ENCODE measurements at places on chromosomes 1 and 21.

DNA sequence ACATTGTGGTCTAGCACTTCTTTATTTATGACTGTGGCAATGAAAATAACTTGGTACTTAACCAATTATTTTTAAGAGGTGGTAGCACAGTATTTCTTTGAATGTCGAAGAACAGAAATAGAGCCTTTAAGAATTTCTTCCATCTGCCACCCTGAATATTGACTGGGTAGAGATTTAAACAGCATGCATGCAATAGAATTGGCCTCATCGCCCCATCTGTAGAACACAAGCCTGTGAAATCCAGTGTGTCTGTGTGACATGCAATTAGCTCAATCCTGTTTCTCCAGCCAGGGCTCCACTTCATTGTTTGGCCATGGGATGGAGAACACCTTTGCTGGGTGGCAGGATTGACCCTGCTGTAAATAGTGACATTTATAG, 17.1 kb upstream of the KLHDC8A start:
- no peak for DNase-seq

DNA sequence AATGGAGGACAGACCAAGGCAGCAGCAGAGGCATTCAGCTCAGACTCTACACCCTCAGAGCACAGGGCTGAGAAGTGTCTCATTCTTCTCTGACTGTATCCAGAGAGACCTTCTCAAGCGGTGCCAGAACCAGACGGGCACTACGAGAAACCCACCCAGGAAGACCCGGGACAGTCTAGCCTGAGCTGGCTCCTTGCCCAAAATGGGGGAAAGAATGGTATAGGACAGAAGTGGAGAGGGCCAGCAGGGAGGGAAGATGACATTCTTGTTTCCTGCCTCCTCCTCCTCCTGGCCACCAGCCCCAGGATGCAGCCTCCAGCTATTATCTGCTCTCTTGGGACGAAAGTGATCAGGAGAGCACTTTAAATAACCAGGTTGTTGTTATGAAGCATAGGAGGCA, 22.6 kb upstream of the PRELP start:
- no peak for DNase-seq

DNA sequence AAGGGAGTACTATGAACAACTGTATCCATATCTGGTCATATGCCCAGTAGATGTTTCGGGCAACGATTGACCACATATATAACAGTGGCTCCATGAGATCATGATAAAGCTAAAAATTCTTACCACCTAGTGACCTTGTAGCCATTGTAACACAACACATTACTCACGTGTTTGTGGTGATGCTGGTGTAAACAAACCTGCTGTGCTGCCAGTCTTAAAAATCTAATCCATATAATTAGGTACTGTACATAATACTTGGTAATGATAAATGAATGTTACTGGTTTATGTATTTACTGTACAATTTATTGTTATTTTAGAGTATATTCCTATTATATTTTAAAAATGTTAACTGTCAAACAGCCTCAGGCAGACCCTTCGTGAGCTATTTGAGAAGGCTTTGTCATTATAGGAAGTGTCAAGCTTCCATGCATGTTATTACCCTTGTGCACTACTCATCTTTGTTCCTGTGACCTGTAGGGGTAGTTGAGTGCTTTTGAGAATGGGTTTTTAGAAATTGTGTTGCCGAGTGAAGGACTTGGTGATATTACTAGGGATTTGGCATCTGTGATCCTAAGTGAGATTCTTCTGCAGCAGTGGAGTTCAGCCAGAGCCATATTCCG, 23.6 kb downstream of the DIP2A start:
- DNase-seq: no peak

DNA sequence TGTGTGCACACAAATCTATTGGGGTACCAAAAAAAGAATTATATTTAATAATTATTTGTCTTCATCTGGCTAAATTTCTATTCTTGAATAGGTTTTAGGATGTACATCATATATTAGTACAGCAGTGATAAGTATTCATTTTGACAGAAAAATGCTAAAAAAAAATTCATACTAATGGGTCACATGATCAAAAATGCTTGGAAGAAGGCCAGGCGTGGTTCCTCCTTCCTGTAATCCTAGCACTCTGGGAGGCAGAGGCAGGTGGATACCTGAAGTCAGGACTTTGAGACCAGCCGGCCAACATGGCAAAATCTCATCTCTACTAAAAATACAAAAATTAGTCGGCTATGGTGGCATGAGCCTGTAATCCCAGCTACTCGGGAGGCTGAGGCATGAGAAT, 26.9 kb upstream of the PTGFRN start:
- no peak for DNase-seq

GRCh38 chr21:26438976-26439375, 134.1 kb downstream of the CYYR1 start:
- DNase-seq: no peak

DNA sequence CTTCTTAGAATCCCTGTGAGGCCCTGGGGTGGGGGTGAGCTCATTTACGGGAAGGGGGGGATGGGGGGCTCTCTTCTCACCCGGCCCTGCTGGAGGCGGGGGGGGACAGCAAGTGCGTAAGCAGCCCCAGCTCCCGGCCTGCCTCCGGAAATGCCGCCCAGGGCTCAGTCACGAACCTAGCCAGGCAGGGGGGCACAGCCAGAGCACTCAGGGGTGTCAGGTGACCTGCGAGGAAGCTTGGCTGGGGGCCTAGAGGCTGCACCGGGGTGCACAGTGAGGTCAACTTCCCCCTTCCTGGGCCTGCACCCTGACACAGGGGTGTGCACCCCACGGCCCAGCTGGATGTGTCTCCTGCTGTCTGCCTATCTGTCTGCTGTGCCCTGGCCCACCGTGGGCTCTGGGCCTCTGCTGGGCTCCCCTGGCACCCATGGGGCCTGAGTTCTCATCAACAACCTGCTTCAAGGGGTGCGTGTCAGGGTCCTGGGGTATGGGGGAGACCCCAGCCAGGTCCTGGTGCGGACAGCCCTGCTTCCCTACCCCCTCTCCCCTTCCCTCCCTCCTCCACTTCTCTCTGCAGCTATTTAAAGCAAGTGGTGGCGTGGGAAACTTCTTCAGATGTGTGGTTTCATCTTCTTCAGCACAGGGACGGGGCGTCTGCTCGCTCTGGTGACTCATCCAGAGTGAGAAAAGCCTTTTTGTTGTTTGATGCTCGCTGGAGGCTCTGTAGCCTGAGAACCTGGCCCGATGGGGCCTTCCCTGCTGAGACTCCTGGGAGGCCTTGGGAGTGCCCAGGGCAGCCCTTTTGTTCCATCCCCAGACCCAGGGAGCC, 92.5 kb upstream of the RUNX3 start:
- peak; percentile 95 for DNase-seq

- DNase-seq: no peak
These were observed 92.8 kb downstream of the LYPLAL1 start for GRCh38 chr1:219266524-219266923.

- no peak for DNase-seq
These were observed 17.1 kb upstream of the IVNS1ABP start for GRCh38 chr1:185334182-185334581.

- DNase-seq: no peak
These were observed 25.2 kb upstream of the ACTL8 start for GRCh38 chr1:17729909-17730308.

GRCh38 chr1:61864489-61864888, 122.2 kb downstream of the PATJ start:
- no peak for DNase-seq

- peak; percentile 14 for DNase-seq
These were observed 9.9 kb upstream of the DISC1 start for GRCh38 chr1:231616667-231617066.

DNA sequence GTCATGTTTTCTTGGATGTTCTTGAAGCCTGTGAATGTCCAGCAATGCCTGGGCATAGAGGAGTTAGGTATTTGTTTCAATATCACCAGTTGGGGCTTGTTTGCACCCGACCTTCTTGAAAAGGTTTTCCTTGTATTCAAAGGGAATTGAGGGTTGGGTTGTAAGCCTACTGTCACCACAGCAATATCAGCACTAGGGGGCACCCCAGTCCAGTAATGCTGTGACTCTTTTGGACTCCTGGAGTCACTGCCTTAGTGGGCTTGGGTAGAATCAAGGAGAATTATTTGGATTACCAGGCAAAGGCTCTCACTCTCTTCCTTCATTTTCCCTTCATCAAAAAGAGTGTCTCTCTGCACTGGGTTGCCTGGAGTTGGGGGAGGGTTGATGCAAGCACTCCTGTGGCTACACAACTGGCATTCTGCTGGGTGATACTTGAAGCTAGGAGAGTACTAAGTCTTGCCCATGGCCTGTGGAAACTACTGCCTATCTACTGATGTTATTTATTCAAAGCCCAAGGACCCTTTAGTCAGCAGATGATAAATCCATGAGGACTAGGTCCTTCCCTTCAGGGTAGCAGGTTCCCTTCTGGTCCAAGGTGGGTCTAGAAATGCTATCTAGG, 34.5 kb downstream of the OR10R2 start:
- peak; percentile 2 for DNase-seq

DNA sequence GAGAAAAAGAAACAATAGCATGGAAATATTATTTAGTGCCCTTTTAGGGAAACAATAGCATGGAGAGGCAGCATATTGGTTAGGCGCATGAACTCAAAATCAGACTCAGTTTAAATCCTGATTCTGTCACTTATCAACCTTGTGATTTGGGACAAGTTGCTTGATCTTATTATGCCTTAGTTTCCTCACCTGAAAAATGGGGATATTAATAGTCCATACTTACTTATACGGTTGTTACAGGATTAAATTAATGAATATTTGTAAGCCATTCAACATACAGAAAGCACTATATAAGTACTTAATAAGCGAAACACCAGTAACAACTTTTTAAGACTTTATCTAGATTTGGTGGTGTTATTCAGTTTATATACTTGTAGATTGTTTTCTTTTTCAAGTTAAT, 1.2 kb downstream of the TSEN15 start:
- DNase-seq: no peak

GRCh38 chr21:46078978-46079351, 18.9 kb upstream of the COL6A2 start:
- DNase-seq: no peak

DNA sequence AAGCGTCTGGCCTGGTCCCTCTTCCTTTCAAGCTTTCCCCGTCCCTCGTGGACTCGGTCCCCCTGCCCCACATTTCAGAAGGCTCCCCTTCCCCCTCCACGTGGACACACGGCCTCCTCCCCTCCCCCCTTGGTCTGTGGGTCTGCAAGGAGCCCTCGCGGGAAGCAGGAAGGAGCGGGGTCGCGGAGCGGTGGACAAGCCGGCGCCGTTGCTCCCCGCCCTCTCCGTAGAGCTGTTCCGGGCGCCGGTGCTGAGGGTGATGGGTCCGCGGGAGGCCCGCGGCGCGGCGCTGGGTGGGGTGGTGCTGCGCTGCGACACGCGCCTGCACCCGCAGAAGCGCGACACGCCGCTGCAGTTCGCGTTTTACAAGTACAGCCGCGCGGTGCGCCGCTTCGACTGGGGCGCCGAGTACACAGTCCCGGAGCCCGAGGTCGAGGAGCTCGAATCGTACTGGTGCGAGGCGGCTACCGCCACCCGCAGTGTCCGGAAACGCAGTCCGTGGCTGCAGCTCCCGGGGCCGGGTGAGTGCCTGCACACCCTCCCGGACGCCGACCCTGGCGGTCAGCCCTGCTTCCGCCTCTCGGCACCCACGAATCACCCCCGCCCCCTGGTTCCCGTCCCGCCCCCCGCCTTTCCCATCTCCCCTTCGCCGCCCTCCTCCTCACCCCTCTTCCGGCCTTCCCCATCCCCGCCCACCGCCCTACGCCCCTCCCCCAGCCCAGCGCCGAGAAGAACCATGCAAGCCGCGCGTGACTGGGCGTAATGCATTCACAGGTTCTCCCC, 5.3 kb downstream of the FCRLB start:
- DNase-seq: peak; percentile 85

DNA sequence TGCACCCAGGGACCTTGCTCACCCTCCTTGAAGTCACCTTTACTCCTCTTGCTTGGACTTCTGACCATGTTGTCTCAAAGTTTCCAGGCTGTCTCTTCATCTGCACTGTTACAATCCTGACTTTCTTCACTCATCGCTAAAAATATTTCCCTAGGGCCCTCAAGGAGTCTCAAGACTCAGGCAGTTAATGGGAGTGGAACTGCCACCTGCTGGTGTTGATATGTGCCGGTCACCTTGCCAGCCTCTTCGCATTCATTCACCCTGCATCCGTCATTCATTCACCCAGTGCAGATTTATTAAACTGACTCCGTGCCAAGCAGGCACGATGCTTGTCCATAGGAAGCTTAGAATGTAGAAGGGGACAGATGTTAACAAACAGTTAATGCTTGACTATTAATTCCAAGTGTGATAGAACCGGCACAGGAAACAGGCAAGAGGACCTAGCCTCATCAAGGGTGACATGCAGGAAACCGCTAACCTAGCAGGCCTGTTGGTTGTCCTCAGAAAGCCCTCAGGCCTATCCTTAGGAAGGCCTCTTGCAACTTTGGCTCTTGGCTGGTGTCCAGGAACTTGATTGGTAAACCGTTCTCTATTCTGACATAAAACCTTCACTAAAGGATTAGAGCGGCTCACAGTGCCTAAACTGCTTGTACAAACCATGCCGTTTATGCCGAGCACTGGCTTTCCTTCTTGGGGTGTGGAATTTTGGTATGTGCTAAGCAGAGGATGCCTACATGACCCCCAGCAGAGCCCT, 342.2 kb downstream of the CAMTA1 start:
- DNase-seq: peak; percentile 20

DNA sequence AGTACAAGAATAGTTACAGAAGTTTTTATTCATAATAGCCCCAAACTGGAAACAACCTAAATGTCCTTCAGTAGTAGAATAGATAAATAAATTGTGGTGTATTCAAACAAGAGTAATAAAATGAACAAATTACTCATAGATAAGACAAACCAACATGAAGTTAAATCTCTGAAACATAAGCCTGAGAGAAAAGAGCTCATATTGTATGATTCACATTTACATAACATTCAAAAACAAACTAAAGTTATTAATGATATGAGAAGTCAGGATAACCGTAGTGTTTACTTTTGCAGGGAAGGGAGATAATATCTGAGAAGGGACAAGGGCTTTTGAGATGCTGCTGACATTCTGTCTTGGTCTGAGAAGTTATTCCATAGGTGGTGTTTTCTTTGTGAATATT, 13.5 kb downstream of the STPG1 start:
- DNase-seq: no peak

DNA sequence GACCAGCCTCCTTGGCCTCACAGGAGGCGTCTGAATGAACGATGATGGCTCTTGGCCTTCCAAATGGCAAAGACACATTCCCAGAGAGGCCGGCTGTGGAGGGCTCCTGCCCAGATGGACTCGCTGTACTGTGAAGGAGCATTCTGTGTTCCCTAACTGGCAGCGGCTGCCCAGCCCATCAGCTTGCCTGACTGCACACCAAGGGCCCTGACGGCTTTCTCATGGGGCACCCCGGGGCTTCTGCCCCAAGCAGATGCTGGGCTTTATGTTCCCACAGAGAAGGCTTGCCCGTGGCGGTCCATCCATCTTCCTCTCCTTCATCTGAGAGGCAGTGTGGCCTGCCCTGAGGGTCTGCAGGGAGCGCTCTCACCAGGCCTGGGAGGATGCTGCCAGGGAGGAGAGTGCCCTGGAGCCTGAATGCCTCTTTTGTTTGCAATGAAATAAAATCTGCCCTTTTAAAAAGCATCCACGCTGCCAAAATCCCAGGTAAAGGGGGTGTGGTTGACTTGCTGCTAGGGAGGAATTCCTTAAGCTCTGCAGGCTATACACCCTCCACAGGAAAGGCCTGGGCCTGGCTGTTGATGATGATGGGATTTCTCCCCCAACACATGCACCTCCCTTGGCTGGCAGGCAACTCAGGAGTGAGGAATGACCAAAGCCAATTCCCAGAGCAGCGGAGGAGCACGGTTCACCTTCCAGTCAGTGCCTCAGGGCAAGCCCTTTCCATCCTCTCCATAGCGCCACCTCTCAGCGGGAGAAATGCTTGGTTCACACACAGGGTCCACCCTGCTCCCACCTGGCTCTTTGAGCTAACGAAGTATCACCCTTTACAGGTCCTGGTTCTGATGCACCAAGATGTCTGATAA, 84.6 kb upstream of the SSX2IP start:
- DNase-seq: no peak
